Stomach (tissue), 19 donors: ENCODE measurements at places on chromosomes 4 and X. TPM values are rescaled to one million over a fixed set of nuclear protein-coding genes. Genes with fewer than 3 reads are reported as not detected.
A peak's percentile ranks its signal among the peaks of the same experiment; 100 is the strongest.

HPGDS gene
- total RNA-seq = not detected

SLC2A9 gene
- 7.2 TPM for total RNA-seq

DNA sequence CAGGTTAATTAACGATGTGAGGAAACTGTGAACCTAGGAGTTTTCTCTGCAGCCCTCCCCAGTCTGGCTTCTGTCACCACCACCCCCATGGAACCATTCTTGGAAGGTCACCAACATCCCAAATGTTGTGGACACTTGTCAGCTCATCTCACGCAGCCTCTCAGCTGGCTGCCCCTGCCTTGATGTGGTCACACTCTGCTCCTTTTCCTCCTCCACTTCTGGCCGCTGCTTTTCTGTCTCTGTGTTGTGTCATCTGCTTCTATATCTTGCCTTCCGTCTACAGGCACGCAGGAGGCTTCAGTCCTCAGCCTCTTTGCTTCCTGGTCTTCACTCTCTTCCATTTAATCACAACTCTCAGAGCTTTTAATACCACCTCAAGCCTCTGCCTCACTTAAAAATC, 371.5 kb upstream of the SLIT2 start:
- no peak overlapping the region for H3K27ac ChIP-seq
- no peaks in the 10 kb centered on the region for H3K36me3 ChIP-seq

DNA sequence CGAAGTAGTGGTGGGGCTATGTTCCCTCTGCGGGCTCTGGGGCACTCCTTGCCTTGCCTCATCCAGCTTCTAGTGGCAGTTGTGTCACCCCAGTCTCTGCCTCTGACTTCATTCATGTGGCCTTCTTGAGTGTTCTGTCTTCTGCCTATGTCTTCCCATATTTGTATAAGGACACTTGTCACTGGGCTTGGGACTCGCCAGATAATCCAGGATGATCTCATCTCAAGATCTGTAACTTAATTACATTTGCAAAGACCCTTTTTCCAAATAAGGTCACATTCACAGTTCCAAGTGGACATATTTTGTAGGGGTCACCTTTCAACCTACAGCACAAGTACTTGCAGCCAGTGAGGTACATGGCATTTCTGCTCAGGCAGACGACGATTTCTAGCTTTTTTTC, 30.3 kb upstream of the CLDN24 start:
- no peaks in the 10 kb centered on the region for H3K36me3 ChIP-seq
- no peak overlapping the region for H3K4me3 ChIP-seq
- H3K27me3 ChIP-seq = no peaks in the 10 kb centered on the region
- no peak for DNase-seq
- peaks cover 10% of the 10 kb centered on the region for H3K4me1 ChIP-seq

DNA sequence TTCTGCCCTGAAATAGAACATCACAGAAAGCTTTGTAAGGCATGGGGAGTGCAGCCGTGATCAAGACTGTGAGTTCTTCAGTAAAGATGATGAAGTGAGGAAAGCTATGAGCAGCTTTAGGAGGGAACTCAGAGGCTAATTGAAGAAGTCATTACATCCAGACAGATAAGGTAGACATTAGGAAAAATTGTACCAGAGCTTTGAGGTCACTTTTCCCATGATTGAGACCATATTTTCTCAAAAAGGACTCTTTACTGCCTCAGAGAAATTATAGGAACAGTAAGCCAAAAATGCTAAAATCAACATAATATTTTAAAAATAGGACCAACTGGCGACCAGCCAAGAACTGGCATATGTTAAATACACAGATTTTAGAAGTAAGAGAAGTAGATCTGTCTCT, 11.2 kb downstream of the CHST7 start:
- no peak overlapping the region for H3K27ac ChIP-seq
- no peaks in the 10 kb centered on the region for H3K4me1 ChIP-seq
- H3K4me3 ChIP-seq = no peak overlapping the region
- no peak for DNase-seq
- H3K36me3 ChIP-seq = no peaks in the 10 kb centered on the region

DNA sequence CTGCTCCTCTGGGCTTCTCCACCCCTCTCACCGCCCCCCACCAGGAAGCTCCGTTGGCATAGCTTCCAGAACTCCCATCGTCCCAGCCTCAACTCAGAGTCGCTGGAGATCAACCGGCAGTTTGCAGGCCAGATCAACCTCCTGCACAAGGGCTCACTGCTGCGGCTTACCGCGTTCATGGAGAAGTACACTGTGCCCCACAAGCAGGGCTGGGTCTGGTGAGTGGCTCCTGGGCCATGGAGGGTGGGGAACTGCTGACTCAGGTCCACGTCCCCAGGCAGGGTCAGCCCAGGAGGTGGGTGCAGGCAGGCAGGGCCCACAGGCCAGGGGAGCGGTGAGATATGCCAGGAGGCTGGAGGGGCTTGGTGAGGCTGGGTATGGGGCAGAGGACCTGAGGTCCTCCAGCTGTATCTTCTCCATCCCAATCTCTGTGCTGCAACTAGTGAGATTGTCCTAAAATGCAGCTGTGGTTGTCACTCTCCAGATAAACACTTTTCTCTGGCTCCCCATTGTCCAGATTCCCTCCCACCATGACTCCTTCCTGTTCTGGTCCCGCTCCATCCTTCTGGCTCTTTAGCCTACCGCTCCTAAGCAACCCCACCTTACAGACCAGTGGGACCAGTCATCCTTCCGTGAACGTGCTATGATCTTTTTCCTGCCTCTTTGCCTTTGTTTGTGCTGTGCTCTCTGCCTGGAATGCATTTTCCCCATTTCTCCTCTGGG, 71.9 kb downstream of the STARD8 start:
- H3K27ac ChIP-seq = no peak overlapping the region
- H3K36me3 ChIP-seq = no peaks in the 10 kb centered on the region
- DNase-seq = peak; percentile 17
- no peak overlapping the region for H3K4me3 ChIP-seq

DNA sequence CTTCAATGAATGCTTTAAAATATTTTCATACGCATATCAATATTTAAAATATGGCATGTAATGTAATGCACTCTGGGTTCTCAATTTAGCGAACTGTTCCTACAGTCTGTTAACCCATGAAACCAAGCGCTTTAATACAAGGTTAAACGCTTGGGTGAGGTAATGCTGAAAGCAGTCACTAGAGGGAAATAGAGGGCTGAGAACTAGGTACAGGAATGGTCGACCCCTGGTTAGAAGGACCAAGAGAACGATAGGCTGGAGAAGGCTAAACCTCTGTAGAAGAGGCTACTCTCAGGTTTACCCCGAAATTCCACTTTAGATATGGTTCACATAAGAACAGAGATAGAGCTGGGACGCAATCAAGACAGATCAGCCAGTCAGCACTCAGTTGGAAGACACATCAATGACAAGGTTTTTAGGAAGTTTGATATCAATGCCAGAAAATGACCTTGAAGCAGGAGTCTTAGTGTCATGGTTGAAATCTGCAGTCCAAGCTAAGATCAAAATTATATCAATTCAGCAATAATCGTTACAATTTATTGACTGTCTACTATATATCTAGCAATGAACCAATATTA, 26.9 kb downstream of the ARSJ start:
- peaks cover 26% of the 10 kb centered on the region for H3K4me1 ChIP-seq

GRCh38 chrX:74924449-74925224, 615 bp downstream of the NEXMIF start:
- peak overlapping the region; percentile 76 for H3K27ac ChIP-seq
- H3K4me3 ChIP-seq = peak overlapping the region; percentile 57
- peaks cover 6% of the 10 kb centered on the region for H3K27me3 ChIP-seq
- no peaks in the 10 kb centered on the region for H3K36me3 ChIP-seq

DNA sequence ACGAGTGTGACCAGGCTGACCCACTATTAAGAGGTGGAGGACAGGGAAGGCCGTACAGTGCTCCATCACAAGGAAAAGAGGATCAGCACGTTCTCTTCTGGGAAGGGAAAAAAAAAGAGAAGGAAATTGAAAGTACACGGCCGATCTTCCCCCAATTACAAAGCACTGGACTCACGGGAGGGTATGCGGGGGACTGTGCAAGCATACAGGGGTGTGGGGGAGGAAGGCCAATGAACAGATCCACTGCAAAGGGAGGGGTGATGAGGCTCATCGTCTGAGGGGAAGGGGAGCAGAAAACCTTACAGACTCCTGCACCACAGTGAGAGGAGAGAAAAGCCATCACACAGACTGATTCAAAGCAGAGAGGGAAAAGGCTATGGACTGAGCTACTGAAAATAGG, 1.1 kb downstream of the ELK1 start:
- no peak overlapping the region for H3K27ac ChIP-seq
- peak overlapping the region; percentile 67 for H3K4me3 ChIP-seq
- no peaks in the 10 kb centered on the region for H3K27me3 ChIP-seq
- no peak for DNase-seq
- peaks cover 25% of the 10 kb centered on the region for H3K4me1 ChIP-seq

GRCh38 chrX:31132821-31133241, 61.0 kb upstream of the FTHL17 start:
- peak; percentile 18 for DNase-seq
- H3K36me3 ChIP-seq = peaks cover 9% of the 10 kb centered on the region
- H3K4me1 ChIP-seq = no peaks in the 10 kb centered on the region
- no peak overlapping the region for H3K4me3 ChIP-seq

- no peaks in the 10 kb centered on the region for H3K36me3 ChIP-seq
- DNase-seq = no peak
- no peaks in the 10 kb centered on the region for H3K4me1 ChIP-seq
- no peak overlapping the region for H3K27ac ChIP-seq
- H3K4me3 ChIP-seq = no peak overlapping the region
- H3K27me3 ChIP-seq = no peaks in the 10 kb centered on the region
Observed at GRCh38 chr4:176358083-176358469, 38.3 kb downstream of the SPCS3 start.

DNA sequence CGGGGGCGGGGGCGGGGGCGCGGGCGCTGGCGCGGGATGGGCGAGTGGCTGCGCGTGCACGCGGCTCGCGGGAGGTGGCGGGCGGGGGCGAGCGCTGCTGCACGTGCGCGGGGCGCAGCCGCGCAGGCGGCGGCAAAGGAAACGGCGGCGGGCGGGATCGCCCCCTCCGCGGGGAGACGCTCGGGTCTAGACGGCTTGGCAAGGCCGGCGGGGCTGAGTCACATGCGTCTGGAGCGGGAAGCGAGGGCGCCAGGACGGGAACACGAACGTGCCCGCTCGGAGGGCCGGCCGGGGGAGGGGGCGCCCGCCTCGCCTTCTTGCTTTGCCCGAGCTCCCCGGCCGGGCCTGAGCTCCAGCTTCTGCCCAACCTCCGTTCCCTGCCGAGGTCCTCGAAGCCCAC, 4.3 kb upstream of the HAUS7 start:
- H3K4me3 ChIP-seq = peak overlapping the region; percentile 32
- H3K36me3 ChIP-seq = no peaks in the 10 kb centered on the region
- peak; percentile 86 for DNase-seq
- peaks cover 5% of the 10 kb centered on the region for H3K27me3 ChIP-seq

DNA sequence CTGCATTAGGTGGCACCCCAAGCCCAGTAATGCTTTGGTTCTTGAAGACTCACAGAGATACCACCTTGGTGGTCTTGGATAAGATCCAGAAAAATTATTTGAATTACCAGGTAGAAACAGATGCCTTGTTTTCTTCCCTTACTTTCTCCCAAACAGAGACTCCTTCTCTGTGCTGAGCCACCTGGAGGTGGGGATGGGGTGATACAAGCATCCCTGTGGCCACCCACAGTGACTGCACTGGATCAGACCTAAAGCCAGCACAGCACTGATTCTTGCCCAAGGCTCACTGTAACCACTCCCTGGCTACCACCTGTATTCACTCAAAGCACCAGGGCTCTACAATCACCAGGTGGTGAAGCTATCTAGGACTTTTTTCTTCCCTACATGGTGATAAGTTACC, 156.8 kb downstream of the TEX13A start:
- H3K36me3 ChIP-seq = no peaks in the 10 kb centered on the region
- no peak overlapping the region for H3K27ac ChIP-seq
- H3K4me3 ChIP-seq = no peak overlapping the region
- DNase-seq = no peak
- H3K4me1 ChIP-seq = no peaks in the 10 kb centered on the region

GRCh38 chr4:63528256-63528991, 880.8 kb downstream of the TECRL start:
- no peak for DNase-seq
- H3K27ac ChIP-seq = no peak overlapping the region
- H3K36me3 ChIP-seq = no peaks in the 10 kb centered on the region
- no peaks in the 10 kb centered on the region for H3K4me1 ChIP-seq
- no peak overlapping the region for H3K4me3 ChIP-seq

DNA sequence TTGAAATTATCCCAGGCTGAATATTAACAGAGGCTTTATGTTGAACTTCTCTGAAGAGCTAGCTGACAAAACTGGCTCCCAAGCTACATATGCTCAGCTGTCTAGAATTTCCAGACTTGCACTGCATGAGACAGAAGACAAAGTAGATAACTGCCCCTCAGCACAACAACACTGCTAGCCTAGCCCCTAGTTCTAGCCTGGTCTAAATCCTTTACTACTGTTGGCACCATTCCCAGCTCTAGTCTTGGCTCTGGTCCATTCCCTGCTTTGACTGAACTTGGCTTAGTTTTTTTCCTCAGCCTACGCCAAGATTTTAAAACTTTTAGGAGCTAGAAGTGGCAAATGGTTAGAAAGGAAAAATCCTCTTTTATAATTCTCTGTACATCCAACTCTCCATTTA, 7.6 kb upstream of the OPHN1 start:
- H3K27ac ChIP-seq = no peak overlapping the region
- no peaks in the 10 kb centered on the region for H3K27me3 ChIP-seq
- H3K4me1 ChIP-seq = peaks cover 16% of the 10 kb centered on the region
- peak; percentile 90 for DNase-seq
- no peak overlapping the region for H3K4me3 ChIP-seq

DNA sequence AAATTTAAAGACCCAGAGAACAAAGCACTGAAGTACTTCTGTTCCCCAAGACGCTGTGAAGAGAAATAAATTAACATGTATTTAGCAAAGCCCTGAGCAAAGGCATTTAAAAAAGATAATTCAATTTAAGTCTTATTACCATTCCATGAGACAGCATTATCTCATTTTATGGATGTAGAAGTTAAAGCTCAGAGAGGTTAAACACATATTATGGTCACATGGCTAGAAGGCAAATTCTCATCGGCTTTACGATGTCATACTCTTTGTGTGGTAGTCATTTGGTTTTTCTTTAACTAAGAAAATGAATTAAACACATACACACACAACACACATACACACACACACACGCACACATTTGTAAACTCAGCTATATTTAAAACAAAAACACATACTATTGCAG, 262.7 kb downstream of the HS3ST1 start:
- H3K36me3 ChIP-seq = no peaks in the 10 kb centered on the region
- no peak overlapping the region for H3K27ac ChIP-seq
- no peak for DNase-seq

- no peak overlapping the region for H3K27ac ChIP-seq
- no peak for DNase-seq
- no peaks in the 10 kb centered on the region for H3K27me3 ChIP-seq
- no peaks in the 10 kb centered on the region for H3K36me3 ChIP-seq
Observed at GRCh38 chrX:43504394-43504793, 151.7 kb upstream of the MAOA start.

DNA sequence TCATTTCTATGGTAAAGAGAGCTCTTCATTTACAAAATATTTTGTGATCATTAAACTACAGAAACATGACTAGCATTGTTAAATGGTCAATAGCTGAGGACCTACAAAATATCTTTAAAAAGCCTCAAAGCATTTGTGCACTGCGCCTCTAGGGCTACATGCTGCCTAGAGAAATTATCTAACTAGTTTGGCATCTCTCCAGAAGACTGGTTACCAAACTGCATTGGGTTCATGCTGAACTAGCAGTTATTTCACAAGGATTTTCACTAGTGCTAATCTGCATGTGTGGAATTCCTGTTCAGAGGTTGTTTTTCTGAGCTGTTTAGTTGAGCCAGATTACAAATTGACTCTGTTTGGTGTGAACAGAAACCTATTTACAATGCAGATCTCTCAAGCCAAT, 58.5 kb upstream of the PITX2 start:
- DNase-seq = no peak
- H3K27ac ChIP-seq = no peak overlapping the region
- no peaks in the 10 kb centered on the region for H3K27me3 ChIP-seq
- H3K4me3 ChIP-seq = no peak overlapping the region
